ENCODE measurements at places on chromosomes 13 and 19.

DNA sequence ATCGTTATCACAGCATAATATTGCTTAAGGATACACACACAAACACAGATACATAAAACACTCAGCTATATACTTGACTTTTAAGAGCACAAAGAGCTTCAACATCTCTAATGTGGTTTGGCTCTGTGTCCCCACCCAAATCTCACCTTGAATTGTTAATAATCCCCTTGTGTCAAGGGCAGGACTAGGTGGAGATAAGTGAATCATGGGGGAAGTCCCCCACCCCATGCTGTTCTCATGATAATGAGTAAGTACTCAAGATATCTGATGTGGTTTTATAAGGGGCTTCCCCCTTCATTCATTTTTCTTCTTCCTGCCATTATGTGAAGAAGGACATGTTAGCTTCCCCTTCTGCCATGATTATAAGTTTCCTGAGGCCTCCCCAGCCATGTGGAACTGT lies 481.4 kb downstream of the PCDH9 start:
- peak; percentile 2 for DNase-seq

DNA sequence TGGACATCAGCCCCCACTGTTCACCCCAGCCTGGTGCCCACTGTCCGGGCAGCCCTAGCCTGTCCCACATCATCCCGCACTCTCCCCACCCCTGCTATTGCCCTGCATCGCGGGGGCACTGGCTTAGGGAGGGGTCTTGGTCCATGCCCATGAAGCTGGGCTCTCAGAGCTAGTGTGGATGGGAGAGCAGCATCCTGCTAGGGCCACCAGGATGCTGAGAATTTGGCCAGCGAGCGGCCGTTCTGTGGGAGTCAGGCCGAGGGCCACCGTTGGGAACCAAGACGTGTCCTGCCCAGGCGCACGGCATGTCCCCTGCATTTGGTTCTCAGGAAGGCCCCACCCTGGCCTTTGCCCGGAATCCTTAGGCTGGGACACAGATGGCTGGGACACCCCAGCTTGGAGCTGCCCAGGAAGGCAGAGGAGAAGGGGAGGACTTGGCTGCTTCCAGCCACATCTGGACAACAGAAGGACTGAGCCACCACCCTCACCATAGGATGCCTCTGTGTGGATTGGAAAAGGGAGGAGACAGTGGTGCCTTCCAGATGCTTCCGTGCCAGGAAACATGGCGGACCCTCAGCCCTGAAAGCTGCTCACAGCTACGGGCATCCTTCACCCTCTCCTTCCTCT lies 14.6 kb downstream of the ADGRE5 start:
- no peak for DNase-seq

- no peak for DNase-seq
Measured at GRCh38 chr13:71632206-71632605, 234.8 kb downstream of the DACH1 start.

DNA sequence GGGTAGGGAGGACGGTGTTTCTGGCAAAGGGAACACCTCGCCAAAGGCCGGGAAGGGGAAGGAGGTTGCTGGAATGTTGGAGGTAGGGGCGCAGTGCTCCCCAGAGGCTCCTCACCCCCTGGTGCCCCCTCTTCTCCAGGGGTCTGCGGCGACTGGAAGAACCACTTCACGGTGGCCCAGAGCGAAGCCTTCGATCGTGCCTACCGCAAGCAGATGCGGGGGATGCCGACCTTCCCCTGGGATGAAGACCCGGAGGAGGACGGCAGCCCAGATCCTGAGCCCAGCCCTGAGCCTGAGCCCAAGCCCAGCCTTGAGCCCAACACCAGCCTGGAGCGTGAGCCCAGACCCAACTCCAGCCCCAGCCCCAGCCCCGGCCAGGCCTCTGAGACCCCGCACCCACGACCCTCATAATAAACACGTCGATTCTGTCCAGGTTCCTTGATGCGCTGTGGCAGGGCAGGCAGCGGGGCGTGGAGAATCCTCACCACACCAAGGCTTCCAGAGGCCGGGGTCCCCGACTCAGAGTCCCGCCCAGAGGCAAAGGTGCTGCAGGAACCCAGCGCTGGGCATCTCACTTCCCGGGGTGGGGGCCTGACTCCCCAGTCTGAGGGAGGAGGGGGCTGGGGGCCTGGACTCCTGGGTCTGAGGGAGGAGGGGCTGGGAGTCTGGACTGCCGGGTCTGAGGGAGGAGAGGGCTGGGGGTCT lies 7.4 kb upstream of the SPACA4 start:
- no peak for DNase-seq

DNA sequence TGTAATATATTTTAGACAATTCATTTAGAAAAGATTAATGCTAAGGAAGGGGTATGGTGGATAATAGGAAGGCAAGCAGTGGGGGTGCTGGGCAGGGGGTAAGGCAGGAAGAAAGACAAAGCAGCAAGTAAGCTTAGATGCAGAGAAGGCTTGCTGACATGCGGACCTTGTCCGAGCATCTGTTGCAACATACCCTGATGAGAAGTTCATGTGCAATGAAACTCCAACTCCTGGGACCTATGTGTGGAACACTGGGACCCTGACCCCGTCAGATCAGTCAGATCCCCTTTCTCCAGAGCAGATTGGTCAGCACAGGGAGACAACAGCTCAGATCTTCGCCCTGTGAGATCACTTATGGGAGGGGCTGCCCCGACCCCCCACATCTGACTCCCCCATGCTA lies 71.3 kb upstream of the ZNF599 start:
- no peak for DNase-seq

DNA sequence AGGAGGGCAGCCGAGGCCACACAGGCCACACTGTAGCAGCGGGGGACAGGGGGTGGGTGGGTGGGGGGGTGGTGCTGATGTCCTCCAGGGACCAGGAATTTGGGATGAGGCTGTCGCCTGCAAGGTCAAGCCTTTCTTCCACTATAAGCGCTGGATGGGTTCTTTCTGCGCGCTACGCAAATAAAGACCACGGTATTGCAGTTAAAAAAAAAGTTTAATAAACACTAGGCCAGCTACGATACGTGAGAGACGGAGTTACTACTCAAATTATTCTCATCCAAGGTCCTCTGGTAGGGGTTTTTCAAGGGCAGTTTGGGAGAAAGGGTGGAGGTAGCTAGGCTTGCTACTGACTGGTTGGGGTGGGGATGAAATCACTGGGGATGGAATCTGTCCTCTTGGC lies 508 bp upstream of the ZNF44 start:
- DNase-seq: no peak

DNA sequence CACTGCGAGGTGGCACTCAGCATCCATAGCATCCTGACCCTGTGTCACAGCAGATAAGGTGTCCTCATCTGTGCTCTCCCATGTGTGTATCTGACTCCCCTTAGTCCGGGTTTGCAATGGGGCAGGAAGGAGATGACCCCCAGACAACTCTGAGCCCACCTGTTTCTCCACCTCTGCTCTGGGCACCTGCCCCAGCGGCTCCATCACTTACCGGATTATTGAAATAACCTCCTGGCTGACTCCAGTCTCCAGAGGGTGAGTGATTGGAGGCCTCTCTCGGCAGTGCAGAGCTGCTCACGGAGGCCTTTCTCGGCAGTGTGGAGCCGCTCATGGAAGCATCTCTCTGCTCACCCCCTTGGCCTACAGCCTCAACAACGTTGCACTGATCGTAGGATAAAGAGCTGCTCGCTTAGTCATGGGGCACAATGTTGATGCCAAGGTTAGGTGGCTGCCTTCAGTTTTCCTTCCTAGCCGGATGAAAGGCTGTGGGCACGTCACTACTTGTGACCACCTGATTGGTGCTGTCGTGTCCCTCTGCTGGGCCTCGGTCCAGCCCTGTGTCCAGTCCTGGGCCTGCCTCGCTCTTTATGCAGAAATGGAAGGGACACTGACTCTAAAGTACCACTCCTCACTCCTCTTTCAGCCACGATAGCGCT lies 67.6 kb downstream of the TEX29 start:
- no peak for DNase-seq

- DNase-seq: no peak
Measured at GRCh38 chr19:29737461-29738000, 22.5 kb upstream of the C19orf12 start.

DNA sequence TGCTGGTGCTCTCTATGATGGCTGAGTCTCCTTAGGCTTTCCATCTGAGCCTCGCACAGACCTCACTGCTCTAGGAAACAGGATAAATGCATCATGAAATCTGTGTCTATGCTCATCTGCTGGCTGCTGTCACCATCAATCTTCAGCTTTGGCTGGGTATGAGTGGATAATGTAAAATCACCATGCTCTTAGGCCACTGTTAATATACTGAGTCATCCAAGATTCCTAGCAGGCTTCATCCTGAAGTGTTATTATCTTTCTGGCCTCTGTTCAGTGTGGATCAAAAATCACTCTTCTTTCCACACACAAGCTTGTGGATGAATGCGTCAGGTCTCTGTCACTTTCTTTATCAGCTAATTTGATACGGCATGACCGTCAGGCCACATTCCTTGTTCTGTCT lies 317.4 kb downstream of the NALCN start:
- no peak for DNase-seq

GRCh38 chr19:7899751-7900378 lies 3.8 kb upstream of the MAP2K7 start:
- no peak for DNase-seq

DNA sequence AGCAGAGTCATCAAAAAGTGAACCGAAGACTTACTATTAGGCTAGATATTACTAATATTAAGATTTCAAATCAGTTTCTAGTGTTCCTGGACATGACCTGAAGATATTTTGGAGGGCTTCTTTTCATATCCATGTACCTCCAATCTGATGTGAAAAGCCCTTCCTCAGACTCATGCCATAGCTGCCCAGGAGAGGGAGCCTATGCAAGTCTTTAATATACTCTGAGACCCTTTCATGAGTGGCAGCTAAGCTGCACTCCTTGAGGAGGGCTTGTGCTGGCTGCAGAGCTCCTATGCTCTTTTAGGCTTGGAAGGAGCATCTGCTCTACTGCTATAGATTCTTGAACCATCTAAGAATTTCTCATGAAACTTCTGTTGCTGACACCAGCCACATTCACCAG lies 715.3 kb downstream of the OLFM4 start:
- DNase-seq: no peak

GRCh38 chr13:48126944-48127830 lies 32.3 kb upstream of the MED4 start:
- DNase-seq: peak; percentile 80

DNA sequence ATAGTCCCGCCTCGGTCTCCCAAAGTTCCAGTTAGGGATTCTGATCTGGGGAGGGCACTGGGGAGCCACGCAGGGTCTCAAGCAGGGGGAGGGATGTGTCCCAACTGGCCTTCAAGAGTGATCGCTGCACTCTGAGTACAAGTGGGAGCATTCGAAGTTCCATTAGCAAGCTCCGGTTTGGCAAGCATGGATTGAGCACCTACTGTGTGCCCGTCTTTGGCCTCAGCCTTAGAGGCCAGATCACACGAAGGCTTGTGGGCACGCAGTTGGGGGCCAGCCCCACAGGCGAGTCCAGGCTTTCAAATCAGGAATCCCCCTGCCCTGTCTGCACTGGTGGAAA lies 32.1 kb upstream of the TCF3 start:
- DNase-seq: no peak

DNA sequence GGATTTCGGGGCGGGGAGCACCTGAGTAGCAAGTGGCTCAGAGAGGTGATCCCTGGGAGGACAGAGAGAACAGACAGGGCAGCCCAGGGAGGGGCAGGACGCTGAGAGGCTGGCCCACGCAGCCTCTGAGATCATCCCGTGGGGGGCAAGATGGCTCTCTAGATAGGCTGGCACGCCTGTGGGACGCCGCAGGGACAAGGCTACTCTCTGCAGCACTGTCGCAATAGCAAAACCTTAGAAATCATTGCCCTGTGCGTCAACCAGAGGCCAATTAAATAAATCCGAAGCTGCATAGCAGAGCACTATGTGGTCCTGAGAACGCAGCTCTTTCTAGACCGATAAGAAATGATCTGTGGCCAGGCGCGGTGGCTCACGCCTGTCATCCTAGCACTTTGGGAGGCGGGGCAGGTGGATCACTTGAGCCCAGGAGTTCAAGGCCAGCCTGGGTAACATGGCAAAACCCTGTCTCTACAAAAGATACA lies 5.1 kb downstream of the PEX11G start:
- DNase-seq: no peak

GRCh38 chr19:34969721-34970120 lies 5.7 kb upstream of the ZNF792 start:
- no peak for DNase-seq

- no peak for DNase-seq
Measured at GRCh38 chr19:38190061-38190460, 34.0 kb downstream of the DPF1 start.

DNA sequence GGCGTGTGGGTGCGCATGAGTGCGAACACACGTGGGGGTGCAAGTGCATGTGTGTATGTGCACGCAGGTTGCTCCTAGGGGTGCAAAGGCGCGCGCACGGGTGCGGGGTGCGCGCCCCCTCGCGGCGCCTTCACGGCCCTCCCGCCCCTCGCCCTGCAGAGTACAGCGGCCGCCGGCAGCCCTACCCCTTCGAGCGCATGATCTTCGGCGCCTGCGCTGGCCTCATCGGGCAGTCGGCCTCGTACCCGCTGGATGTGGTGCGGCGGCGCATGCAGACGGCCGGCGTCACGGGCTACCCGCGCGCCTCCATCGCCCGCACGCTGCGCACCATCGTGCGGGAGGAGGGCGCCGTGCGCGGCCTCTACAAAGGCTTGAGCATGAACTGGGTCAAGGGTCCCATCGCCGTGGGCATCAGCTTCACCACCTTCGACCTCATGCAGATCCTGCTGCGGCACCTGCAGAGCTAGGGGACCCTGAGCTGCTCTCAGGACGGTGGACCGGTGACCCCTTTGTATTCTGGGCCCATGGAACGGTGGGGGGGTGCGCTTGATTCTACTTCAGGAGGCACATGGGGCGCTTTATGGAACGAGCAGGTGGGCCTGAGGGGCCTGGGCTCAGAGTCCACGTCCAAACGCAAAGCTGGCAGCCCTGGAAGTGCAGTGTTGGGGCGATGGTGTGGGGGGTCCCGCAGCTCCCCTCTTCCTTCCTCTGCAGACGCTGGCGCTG lies 27.7 kb downstream of the TMEM161A start:
- DNase-seq: no peak

GRCh38 chr13:97904059-97904458 lies 49.4 kb upstream of the IPO5 start:
- no peak for DNase-seq

DNA sequence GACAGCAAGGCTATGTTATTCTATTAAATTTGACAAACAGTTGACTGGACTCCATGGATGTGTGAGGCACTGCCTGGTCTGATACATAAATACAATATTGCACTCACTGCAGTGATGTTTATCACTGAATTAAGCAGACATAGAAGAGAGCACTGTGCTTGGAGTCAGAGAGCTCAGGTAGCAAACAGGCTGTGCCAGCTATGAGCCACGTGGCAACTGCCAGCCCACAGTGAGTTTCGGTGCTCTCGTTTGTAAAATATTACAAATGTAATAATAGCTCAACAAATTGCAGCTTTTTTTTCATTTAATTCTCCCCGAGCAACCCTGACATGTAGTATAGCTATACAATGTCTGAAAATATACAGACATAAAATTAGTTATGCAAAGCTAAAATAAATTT lies 237.3 kb downstream of the NALCN start:
- no peak for DNase-seq

DNA sequence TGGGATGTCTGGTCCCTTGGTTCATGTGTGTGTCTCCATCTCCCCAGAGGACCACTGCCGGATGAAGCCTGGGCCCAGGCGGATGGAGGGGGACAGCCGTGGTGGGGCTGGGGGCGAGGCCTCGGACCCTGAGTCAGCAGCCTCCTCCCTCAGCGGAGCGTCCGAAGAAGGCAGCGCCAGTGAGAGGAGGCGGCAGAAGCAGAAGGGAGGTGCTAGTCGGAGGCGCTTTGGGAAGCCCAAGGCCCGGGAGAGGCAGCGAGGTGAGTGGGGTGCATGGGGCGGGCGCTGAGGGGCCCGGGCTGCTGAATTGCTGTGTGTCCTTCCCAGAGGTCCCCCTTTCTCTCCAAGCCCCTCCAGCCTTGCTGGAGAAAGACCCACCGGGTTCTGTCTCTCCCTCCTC lies 3.2 kb downstream of the CCDC106 start:
- no peak for DNase-seq
